Smooth muscle cell of the brain vasculature (primary cell): ENCODE measurements at places on chromosomes 5 and 9.

DNA sequence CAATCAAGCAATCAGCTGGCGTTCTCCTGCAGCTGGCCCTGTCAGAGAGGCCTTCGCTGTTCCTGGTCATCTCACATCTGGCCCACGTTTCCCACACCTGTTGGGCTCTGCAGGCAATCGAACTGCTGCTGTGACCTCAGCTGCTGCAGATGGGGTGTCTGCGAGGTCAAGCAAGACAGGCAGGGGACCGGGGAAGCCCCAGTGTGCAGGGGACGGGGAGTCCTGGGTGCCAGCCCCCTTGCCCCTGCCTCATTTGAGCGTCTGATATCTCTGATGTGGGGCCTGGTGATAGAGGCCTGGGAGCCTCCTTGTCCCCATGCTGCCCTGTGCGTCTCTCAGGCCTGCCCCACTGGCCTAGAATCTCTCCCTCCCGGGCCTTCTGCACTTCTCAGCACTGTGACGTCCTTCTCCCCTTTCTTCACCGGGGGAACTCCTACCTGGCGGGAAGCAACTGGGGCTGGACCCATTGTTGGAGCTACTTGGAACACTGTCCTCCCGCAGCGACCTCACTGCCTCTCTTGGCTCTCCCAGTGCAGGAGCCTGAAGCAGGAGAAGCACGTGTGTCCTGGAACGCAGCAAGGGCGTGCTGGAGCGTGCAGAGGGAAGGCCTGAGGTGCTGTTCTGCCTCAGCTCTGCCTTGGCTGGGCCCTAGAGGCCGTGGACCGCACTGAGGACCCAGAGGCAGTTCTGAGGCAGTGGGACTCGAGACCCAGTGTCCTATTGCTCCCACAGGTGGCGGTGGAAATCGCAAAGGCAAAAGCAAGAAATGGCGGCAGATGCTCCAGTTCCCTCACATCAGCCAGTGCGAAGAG is 3.9 kb downstream of the GRK6 start:
- no peak for DNase-seq

GRCh38 chr9:131178382-131178781 is 53.0 kb downstream of the NUP214 start:
- no peak for DNase-seq

GRCh38 chr9:86754581-86755560 is 192.4 kb downstream of the GAS1 start:
- no peak for DNase-seq

DNA sequence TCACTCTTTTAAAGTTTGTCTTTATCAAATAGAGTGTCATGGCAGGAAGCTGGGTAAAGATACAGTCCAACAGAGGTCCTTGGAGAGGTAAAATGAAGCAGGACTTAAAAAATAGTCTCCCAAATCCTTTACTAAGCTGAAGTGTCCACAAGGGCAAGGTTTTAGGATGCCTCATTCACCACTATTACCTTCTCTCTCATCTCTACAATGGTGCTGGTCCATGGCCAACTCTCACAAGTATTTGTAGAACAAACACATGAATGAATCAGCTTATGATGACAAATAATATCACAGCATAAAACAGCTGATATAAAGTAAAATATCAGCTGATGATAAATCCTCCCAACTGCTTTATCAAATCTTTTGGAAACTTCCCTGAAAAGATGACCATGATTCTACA is 162.3 kb upstream of the ZNF462 start:
- no peak for DNase-seq

- DNase-seq: no peak
These were observed 148.8 kb downstream of the SLC24A2 start for GRCh38 chr9:19640014-19640413.
